ENCODE measurements at places on chromosomes 7 and 10. TPM values are rescaled to one million over a fixed set of nuclear protein-coding genes. Genes with fewer than 3 reads are reported as not detected.
A peak's percentile ranks its signal among the peaks of the same experiment; 100 is the strongest.

The LRRD1 gene
- 1.7 TPM for total RNA-seq

The FANK1 gene
- 4.4 TPM for total RNA-seq

The PTPRZ1 gene
- total RNA-seq, result 180 TPM

The NPC1L1 gene
- total RNA-seq, result not detected

DNA sequence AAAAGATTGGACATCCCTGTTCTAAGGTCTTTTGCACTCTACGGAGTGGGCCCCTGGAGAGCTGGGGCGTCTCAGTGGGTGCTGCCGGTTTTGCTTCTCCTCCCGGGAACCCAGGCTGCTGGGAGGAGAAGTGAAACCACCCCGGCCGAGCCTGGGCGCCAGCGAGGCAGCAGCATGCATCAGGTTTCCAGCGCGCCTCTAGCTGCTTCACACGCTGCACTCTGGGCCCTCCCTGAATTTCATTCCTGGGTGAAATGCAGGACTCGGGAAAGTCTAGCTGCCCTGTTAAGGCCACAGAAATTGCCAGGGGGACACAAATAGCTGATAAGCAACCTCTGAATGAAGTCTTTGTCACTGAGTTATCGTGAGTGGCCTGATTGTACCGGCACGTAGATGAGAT lies 127.4 kb downstream of the TRRAP start:
- no peak for DNase-seq

DNA sequence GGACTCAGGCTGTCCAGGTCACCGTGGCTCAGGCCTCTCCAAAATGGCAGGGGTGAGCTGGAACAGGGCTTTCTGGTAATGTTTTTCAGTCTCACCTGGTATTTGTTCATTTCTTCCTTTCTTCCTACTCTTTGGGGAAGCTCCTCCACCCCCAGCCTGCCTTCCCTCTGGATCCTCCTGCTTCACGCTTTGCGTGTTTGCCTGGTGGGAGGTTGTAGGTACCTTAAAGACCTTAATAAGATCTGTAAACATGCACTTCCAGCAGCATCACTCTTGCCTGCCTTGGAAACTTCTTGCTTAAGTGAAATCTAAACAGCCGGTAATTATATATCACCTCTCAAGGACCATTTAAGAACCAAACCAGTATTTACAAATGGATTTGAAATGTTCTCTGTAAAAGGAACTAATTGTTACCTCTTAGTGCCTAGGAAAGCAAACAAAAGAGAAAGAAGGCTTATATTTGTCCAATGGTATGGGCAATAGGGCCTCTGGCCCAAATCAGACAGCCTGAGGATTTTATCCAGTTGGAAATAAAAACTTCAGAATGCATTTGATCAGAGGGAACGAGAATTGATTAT lies 339.9 kb downstream of the CCSER2 start:
- DNase-seq, result no peak

DNA sequence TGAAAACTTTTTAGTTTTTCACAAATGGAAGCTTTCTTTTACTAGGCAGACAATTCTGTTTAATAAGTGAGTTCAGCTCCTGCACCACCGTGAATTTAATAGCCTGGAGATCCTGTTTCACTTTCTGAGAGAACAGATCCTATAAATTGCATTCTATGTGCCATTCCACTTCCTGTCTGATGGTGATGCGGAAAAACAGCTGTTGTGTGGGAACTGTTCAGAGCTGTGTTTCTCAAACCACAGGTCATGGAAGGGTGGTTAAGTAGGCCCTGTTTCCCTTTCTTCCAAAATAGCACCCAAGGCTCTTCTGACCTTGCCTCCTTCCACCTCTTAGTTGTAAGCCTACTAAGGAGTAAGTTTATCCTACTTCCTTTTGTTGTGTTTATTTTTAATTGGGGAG lies 97.2 kb upstream of the DKK1 start:
- no peak for DNase-seq

DNA sequence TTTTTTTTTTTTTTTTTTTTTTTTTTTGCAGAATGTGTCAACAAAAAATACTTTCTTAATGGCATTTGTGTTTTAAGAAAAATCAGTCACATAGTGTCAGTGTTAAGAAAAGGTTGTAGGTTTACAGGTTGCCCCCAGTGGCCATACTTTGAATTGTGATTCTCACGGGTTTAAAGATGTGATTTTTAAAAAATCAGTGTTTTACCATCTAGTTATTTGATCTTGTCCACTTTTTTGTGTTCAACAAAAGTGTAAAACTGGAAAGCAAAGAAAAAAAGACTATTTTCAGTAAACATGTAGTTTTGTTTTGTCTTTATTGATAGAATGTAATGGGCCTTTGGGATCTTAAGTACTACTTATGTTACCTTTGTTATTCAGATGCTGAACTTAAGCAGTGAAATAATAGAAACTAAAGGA lies 25.7 kb downstream of the SUV39H2 start:
- peak; percentile 17 for DNase-seq

- DNase-seq, result no peak
Observed at GRCh38 chr10:52491246-52491995, 177.3 kb downstream of the DKK1 start.

DNA sequence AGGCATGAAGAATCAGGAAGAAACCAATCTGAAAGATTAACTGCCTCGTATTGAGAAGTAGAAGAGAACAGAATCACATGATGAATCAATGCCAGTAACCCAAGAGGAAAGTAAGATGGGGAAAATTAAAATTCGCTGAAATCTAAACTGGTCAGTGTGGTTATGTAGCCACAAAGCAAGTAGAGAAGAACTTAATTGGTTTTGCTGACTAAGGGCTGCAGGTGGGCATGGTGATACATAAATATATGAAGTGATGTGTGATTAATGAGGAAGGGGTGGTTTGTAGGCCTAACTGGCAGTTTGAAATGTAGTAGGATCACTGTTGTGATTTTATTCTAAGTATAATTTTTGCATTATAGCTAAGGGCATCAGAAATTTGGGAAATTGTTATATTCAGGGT lies 83.5 kb upstream of the LRRTM3 start:
- DNase-seq, result no peak

DNA sequence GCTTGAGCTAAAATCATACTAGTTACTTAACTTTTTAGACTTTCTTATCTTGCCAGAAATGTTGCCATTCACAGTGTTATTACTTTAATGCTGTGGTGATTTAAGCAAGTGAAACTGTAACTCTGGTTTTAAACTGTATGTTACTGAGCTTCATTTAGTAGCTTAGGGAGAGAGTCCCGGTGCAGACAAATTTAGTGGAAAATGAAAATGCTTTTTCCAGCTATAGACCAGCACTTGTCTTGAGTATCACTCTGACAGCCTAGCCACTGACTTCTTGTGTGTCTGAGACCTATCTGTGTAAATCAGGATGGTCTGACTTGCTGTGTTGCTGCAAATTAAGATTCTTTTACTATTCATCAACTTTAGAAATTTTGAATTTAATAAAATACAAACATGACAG lies 200.8 kb downstream of the CACNB2 start:
- no peak for DNase-seq

All from cerebellum (tissue), 4 donors.